ENCODE measurements at places on chromosomes 5 and 9.
A peak's percentile ranks its signal among the peaks of the same experiment; 100 is the strongest.

DNA sequence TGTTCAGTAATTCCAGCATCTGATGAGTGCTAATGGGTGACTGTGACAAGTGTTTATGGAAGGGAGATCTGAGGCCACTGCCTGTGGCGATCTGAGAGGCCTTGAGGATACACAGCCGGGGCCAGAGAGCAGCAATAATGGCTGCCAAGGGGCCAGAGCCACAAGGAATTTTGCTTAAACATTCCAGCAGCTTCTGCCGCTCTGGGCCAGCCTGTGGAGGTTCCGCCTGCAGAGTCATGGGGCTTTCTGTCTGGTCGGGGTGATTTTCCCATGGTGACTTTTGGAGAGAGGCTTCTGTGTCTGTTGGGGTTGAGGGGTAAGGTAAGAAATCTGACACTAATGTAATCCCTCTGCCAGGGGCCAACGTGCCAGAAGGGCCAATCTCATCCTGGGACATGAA, 353.5 kb downstream of the ADAMTS6 start:
- DNase-seq: peak; percentile 70

DNA sequence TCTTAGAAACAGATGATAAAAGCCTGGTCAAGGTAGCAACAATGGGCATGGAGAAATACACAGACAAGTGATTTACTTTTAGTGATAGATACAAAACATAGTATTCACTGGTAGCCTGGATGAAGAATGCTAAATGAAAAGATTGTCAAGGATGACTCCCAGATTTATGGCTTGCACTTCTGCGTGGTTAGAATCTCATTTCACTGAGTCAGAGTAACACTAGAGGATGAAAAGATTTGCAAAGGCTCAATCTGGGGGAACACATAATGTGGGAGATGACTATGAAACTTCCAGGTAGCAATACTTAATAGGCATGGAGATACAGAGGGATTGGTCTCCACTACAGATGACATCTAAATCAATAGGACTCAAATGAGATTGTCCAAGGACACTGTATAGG, 38.4 kb downstream of the AGTPBP1 start:
- DNase-seq: no peak

DNA sequence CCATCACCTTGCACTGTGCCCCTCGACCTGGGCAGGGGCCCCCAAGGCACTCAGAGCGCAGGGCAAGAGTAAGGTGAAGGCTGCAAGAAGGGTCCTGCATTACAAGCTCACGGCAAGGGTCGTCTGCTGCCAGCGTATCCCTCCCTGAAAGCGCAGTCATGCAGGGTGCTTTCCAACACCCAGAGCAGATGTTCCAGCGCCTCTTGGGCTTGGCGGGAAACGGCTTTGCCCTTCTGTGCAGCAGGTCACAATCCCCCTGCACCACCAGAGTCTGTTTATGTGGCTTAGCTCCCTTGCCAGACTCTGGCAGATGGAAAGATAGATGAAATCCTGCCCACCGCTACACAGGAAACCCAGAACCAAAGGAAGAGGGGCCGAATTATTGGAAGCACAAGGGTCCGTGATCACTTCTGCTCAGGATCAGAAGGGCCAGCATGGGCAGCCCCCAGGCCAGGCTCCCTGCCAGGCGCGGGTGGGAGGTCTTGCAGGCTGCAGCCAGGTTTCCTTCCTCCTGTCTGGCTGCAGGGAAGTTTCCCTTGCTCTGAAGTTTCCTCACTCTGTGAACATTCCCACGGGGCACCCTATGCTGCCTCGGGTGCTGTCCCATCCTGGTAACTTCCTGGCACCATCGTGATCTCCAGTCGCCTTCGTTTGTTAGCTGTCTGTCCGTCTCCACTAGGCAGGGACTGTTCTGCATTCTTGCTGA, 132.2 kb downstream of the ZNF354C start:
- no peak for DNase-seq

GRCh38 chr9:126519660-126520420, 93.9 kb upstream of the LMX1B start:
- no peak for DNase-seq

- DNase-seq: no peak
Observed at GRCh38 chr9:97688654-97689053, 8.5 kb downstream of the XPA start.

- DNase-seq: peak; percentile 57
Observed at GRCh38 chr5:132782101-132782500, 5.1 kb upstream of the SEPTIN8 start.

GRCh38 chr9:18327121-18327520, 146.8 kb upstream of the ADAMTSL1 start:
- DNase-seq: no peak

DNA sequence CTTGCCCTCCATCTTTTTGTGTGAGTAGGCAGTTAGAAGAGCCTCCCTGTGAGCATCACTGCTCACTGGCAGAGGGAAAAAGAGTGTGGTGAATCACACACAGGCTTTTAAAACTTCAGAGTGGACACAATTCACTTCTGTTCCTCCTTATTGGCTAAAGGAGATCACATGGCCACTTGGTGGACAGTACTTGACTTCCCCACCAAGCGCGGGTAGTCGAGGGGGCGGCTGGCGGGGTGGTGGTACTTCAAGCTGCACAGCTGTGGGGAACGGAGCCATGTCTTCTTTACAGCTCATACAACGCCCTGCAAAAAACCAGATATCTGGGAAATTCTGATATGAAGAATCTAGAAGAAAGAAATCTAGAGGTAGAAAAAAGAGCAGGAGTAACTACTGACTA, 95.4 kb downstream of the PAM start:
- no peak for DNase-seq

DNA sequence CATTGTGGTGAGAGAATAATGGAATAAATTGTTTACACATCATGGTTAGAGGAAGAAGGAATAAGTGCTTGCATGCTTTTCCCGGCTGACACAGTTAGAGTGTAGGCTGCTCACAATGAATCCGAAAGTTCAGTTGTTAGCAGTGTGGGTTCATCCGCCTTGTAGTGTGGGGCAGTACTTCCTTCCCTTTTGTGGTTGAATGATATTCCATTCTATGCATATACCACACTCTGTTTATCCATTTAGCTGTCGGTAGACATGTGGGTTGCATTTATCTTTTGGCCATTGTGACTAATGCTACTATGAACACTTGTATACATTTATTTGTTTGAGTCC, 84.0 kb downstream of the COL5A1 start:
- no peak for DNase-seq

- no peak for DNase-seq
Observed at GRCh38 chr9:113694912-113695311, 181.2 kb upstream of the ZNF618 start.

GRCh38 chr5:168468836-168469235, 17.4 kb upstream of the RARS1 start:
- peak; percentile 43 for DNase-seq

- DNase-seq: no peak
Observed at GRCh38 chr5:66426259-66427138, 169.7 kb upstream of the MAST4 start.

DNA sequence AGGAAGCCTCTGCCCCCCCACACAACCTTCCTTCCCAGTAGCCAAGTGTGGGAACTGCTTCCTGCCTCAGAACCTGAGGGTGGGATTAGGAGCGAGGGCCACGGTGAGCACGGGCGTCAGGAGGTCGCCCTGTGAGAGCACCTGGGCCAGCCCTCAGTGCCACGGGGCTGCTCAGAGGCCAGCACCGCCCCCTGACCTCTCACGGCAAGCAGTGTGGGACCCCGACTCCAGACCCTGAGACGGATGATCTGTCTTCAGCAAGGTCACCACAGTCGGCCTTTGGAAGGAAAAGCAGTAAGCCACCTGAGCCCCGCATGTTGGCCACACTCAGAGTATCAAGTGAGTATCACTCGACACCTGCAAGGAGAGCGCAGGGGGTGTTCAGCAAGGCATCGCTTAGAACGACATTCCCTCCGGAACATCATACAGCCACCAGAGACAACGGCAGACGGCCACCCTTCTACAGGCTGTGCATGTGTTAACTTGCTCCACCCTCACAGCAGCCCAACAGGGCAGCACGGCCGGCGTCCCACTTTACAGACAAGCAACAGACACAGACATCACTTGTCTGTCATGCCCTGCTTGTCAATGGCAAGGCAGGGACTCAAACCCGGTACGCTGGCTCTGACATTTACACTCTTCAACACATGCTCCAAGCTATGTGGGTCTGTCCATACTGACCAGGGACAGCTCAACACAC, 50.2 kb downstream of the IPPK start:
- DNase-seq: no peak

DNA sequence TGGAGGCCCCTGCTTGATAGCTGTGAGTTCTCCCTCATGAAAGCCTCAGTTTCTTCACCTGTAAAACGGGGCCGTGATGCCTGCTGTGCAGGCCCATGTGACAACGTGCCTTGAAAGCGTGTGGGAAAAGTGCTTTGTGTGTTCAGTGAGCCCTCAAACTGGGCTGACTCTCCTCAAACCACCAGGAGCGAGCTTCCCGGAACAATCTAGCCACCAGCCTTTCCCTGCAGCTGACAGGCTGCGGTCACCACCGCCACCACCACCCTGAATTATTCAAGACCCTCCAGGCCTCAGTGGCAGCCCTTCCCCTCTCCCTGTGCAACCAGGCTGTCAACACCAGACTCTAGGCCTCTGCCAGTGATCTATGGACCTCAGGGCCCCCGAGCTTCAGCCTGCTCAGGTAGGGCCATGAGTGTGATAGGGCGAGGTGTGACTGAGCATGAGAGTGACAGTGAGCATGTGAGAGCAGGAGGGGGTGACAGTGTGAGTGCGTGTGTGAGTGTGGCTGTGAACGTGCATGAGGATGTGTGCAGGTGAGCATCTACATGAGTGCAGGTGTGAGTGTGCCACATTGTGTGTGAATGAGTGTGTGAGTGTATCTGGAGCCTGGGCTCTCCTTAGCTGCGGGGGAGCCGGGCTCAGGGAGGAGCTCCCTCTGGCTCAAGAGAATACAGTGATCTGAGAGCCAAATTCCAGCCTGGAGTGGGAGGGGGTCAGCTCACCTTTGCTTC, 53.3 kb upstream of the PSD2 start:
- no peak for DNase-seq

- no peak for DNase-seq
Observed at GRCh38 chr9:124780060-124780756, 3.3 kb downstream of the OLFML2A start.

- no peak for DNase-seq
Observed at GRCh38 chr9:97747201-97747965, 50.2 kb upstream of the XPA start.

- no peak for DNase-seq
Observed at GRCh38 chr9:81108821-81109220, 580.5 kb downstream of the TLE1 start.

DNA sequence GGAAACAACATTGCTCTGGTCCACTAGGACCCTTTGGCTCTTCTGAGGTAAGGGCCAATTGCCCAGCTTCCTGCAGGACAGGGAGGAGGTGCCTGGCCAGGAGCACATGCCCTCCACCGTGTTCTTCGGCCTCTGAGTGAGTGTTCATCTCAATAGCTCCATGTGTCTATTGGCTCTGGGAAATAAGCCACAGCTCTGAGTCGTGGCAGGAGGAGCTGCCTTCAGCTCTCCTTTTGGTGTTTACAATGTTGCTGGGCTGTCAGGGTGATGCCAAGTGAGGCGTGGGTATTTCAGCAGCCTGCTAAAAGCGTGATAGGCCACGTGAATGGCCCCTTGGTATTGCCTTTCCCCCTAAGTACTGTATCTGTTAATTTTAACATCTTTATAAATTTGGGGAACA, 26.6 kb downstream of the GADD45G start:
- DNase-seq: no peak

DNA sequence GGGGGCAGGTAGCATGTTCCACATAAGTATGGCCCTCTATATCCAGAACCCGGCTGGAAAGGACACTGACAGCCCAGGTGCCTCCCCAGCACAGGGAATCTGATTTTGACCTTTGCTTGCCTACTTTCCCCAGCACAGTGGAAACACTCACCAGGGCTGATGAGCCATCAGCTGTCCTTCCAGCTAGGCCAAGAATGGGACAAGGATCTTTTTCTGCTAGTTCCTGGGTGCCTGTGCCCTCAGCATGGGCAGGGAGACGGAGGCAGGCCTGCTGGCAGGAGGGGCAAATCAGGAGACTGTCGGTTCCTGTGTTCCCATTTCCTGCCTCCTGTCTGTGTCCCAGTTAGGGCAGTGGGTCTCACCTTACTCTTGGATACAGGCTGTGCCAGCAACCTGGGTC, 1.1 kb downstream of the CYFIP2 start:
- no peak for DNase-seq

GRCh38 chr9:134066913-134067851, 644 bp downstream of the BRD3 start:
- DNase-seq: peak; percentile 63

- DNase-seq: no peak
Observed at GRCh38 chr5:56155992-56156584, 77.0 kb downstream of the ANKRD55 start.

- DNase-seq: no peak
Observed at GRCh38 chr5:124466011-124466410, 280.4 kb downstream of the ZNF608 start.

DNA sequence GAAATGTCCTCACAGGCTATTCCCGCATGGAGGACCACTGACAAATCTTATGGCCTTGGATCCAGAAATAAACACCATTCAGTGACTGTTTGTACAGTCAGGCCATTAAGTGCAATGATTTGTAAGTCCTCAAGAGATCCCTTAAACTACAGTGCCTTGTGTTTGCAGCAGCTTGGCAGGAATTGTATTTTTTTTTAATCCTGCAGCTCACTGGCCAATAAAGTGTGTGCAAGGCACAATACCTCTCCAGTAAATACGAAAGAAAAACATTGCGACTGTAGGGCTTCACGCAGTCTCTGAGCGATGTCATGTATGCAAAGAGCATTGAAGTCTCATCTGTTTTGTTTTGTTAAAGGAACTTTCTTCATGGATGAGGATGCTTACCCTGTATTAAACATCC, 74.2 kb upstream of the TUSC1 start:
- DNase-seq: no peak

DNA sequence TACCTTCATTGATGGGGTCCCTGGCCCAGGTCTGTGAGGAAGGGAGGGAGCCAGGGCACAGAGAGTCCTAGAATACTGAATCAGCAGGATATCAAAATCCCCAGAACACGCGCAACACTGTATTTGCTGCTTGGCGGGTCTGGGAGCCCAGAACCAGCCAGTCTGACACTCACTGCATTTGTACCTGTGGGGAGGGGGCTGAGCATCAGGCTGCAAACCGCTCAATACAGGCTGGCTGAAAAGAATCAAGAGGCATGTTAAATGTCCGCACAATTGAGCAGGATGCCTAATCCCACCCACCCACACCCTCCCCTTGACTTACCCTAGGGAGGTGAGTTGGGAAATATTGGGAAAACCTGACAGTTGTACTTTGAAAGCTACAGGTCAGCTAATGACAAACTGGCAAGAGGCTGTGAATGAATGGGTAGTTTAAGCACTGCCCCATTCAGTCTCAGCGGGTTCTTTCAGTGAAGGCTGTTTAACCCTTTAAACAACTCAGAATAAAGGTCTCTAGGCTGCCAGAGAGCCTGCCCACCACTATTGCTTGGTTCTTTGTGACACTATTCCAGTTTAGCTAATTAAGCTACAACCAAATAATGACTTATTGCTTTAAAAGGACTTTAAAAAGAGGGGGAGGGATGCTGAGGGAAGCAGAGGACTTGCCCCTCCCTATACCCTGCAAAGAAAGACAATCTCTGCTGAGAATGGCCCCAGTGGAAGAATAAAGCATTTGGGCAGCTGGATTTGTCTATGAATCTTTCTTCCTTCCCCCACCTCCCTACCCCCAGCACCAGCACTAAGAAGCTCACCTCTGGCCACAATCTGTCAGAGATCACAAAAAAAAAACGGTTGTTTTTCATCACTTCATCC, 5.0 kb downstream of the SPRY4 start:
- DNase-seq: no peak

Measured in AG08396 (cell line).